Activated CD4-positive, alpha-beta memory T cell treated with anti-CD3 and anti-CD28 coated beads, Interleukin-2, amount 10 ng/mL, durations not matched to agents 7 days and 5 days (primary cell): ENCODE measurements at places on chromosomes 1 and 21. TPM values are rescaled to one million over a fixed set of nuclear protein-coding genes. Genes with fewer than 3 reads are reported as not detected.

The RGS2 gene
- total RNA-seq: 8.2 TPM

GRCh38 chr1:24704411-24705259, 40.6 kb upstream of the CLIC4 start:
- no peak for DNase-seq

DNA sequence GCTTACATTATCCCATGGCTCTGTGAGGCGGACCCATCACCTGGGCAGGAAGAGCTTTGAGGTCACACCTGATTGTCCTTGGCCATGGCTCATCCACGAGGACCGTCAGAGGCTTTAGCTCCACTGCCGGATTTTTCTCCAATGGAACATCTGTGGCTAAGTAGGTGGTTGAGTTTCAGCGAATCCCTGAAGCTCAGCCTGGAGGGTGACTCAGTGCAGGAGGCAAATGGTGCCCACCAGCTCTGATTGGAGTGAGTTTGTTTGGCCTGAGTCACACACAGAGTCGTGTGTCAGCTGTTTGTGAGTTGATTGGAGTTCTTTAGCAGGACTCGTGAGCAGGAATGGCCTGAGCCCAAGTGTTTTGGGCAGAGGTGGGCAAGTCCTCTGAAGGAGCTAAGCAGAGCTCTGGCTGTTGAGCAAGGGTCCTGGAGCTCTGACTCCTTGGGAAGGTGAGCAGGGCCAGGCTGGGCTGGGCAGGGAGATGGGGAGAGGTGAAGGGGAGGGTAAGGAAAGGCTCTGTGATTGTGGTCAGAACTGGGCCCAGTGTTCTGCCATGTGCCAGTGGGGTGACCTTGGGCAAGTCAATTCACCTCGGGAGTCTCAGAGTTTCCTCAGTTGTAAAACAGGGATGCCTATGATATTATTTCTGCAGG, 2.0 kb downstream of the SLC6A17 start:
- DNase-seq: no peak

GRCh38 chr21:42212266-42212665, 6.7 kb upstream of the ABCG1 start:
- no peak for DNase-seq

The MAP3K21 gene
- total RNA-seq: 4.4 TPM

The CCNL2 gene
- total RNA-seq: 104 TPM

GRCh38 chr1:48776393-48777218, at the start of gene BEND5:
Gene BEND5 (minus strand): TSS chr1:48776891. CDS start chr1:48776831, 60 bp downstream.
- no peak for DNase-seq

DNA sequence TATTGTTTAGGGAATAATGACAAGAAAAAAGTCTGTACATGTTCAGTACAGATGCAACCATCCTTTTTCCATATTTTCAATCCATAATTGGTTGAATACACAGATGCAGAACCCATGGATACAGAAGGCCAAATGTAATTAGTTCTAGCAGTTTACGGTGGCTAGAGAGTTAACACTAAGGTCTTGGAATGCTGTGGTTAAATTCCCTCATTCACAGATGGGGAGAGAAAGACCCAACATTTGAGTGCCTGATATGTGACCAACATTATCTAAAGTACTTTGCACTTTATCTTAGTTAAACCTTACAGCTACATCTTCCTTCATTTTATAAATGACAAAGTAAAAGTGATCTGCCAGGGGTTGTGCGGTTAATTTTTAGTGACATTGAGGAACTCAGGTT, 5.3 kb downstream of the SCMH1 start:
- DNase-seq: no peak

DNA sequence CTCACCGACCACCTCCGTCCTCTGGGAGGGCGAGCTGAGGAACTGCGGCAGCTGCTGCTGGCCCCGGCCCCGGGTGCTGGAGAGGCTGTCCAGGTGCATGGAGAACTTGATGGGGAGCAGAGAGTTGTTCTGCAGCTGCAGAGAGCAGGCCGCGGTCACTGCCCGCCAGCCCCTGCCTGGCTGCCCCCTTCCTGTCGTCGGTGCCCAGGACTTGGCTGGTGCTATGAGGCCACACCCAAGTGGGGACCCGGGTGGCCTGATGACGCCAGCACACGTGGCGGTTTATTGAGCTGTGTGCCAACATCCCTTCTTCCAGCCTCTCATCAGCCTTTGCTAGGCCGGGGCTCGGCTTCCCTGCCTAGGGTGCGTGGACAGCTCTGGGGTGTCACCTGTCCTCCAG, 5.3 kb upstream of the TMEM52 start:
- no peak for DNase-seq

DNA sequence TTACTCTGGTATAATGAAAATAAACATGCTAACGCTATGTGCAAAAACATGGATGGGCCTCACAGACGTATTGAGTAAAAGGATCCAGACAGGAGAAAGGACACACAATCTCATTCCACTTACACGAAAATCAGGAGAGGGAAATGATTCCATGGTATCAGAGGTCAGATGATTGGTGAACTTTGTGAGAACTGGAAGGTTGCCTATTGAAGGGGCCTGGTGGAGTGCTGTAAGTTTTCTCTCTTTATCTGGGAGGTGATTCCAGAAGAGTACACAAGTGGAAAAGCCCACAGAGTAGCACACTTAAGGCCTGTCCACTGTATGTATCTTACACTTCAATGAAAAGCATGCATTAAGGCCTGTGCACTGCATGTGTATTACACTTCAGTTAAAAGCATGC, 9.6 kb downstream of the GSTM2 start:
- no peak for DNase-seq

DNA sequence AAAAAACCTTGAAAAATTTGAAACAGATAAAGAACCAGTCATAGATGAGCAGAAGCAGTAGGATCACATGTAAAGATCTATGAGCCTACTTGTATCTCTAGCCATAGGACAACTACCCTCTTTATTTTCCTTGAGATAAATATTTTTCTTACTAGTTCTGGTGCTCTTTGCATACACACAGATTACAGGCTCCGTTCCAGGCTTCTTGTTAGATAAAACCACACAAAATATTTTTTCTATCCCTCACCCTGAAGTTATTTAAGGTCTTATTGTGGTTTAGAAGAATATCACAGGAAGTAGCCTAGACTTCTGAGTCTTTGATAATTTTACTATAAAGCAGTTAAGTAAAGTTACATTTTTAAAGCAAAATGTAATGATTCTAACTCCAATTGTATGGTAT, 512.2 kb downstream of the NEGR1 start:
- DNase-seq: no peak

The BCL2L15 gene
- total RNA-seq: 1.6 TPM
